HTR-8/SVneo (cell line): ENCODE measurements at places on chromosomes 3 and 15.

DNA sequence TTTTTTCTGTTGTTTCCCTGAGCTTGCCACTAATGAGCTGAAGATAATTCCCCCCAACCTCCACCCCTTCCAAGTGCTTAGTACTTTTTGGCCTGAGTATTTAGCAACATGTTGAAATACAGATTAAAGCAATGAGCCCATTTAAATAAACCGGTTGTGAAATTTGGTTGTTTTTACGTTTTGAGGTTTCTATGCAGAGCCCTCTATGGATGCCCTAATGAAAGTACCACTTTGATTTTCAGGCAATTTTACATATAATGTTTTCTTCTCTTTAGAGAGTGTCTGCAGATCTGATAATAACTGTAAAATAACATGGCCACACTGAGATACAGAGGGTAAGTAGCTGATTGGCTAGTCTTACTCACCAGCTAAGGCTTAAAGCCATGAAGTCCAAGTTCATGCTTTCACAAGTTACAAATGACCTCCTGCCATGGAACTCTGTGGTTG, 139.4 kb upstream of the SLC7A14 start:
- DNase-seq, result no peak

GRCh38 chr3:134078169-134078831, 48.6 kb upstream of the SLCO2A1 start:
- no peak for DNase-seq

- no peak for DNase-seq
Measured at GRCh38 chr15:32656091-32656490, 14.6 kb downstream of the SCG5 start.

DNA sequence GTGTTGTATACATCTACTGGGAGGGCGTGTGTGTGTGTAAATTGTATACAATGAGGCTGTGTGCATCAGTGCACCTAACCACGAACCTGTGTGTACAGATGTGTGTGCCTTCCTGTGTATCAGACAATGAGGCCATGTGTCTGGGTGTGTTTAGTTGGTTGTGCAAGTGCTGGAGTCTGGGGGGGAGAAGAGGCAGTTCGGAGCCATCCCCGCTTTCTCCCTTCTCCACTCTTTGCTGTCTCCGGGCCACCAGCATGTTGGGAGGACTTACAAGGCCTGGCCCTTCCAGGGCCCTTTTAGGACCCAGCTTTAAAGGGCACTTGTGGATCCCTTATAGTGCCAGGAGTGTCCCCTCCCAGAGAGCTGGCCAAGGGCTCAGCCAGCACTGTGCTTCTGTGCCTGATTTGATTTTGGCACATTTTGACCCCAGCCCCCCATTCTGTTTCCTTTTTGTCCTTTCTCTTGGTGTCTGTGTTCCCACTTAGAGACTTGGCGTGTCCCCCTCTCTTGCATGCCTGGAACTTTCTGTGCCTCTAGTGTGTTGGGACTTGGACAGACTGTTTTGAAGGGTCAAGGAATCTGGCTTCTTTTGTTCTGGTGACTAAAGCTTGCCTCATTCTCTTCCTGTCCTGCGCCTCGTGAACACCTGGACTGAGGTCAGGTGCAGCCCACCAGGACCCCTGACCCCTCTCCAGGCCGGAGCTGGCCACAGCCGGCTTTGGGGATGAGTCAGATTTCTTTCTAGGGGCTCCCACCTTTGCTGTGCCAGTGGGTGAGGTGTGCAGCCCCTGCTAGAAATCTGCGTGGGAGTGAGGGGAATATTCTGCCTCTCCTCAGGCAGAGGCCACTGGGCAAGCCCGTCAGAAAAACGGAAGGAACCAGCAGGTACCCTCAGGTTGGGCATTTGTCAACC, 1.5 kb downstream of the CTDSPL start:
- no peak for DNase-seq

GRCh38 chr3:37198996-37199395, 24.6 kb upstream of the LRRFIP2 start:
- DNase-seq, result no peak

DNA sequence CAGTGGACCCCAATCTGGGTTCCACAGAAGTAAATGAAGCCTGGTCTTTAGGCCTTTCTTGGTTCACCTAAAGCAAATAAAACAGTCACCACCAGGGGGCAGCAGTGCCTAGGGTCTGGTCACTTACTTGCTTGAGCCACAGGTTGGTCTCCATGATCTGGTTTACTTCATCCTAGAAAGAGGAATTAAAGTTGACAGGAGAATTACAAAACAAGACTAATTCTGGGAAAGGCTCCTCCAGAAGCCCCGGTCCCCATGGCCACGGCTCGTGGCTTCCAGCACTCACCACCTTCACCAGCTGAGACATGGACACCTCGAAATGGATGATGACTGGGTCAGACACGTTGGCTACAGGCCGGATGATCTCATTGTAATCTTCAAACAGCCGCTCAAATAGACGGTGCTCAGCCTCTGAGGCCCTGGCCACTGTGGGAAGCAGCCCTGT, 2.3 kb downstream of the CHRNA3 start:
- peak; percentile 87 for DNase-seq

DNA sequence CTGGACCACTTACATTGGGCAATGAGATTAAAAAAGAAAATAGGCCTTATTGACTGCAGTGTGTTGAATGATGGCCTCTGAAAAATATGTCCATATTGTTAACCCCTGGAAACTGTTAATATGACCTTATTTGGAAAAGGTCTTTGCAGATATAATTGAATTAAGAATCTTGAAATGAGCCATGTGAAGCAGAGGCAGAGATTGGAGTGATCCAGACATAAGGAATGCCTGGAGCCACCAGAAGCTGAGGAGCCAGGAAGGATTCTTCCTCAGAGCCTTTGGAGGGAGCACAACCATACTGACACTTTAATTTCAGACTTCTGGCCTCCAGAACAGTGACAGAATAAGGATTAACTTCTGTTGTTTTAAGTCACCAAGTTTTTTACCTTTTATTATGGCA, 510.4 kb upstream of the AGTR1 start:
- DNase-seq, result no peak

GRCh38 chr15:25682340-25682739, 180.8 kb downstream of the ATP10A start:
- DNase-seq, result no peak

- no peak for DNase-seq
Measured at GRCh38 chr15:43859546-43859945, 32.7 kb downstream of the WDR76 start.

DNA sequence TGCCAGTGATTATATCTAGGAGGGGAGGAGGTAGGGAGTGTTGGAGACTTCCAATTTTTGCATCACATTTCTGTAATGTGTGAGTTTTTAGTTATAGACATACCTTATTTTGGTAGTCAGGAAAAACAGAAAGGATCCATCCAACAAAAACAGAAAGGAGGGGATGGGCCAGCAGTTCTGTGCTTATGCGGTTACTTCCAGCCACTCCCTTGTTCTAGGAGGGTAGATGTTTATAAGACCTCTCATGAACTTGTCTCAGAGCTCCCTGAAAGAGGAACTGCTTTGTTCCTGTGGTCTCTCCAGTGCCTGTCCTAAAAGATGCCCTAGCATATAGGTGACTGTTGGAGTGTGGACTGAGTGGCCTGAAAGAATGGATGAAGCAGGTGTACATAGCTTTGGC, 323.3 kb downstream of the CACNA2D3 start:
- DNase-seq, result no peak

- DNase-seq, result no peak
Measured at GRCh38 chr3:10440684-10441083, 64.7 kb downstream of the ATP2B2 start.

DNA sequence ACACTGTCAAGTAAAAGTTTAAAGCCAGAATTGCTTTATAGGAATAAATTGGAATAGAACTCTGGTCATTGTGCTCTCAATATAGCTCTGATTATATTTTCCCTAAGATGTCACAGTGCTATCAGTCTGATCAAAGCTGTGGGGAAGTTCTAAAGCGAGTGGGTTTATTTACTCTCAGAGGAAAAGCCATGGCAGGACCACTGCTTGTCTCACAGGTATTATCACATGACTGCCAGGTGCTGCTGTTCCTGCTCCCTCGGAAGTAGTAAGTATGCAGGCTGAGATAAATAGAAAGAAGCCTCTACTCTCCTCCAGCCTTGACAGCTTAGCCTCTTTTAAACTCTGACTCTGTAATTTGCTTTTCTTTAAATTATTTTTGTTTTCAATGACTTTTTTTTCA, 49.1 kb upstream of the UTS2B start:
- no peak for DNase-seq

GRCh38 chr3:197038679-197039462, 9.3 kb upstream of the MELTF start:
- DNase-seq, result no peak

DNA sequence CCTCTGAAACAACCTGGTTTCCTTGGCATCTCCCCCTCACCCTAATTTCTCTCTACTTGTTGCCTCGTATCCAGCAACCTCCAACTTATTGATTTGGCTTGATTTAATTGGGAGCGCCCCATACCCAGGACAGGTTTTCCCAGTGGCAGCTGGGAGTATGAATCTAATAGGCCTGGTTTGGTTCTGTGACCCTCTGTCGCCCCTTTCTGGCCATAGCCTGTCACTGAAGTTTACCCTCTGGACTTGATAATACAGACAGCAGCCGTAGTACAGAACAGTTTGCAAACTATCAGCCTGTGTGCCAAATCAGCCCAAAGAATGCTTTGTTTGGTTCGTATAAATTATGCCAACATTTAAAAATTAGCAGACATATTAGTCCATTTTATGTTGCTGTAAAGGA, 525.1 kb upstream of the GOLIM4 start:
- DNase-seq, result peak; percentile 8

GRCh38 chr3:180036092-180036670, 556 bp downstream of the PEX5L start:
- no peak for DNase-seq

GRCh38 chr3:128385080-128385832, 81.4 kb downstream of the DNAJB8 start:
- DNase-seq, result peak; percentile 36

DNA sequence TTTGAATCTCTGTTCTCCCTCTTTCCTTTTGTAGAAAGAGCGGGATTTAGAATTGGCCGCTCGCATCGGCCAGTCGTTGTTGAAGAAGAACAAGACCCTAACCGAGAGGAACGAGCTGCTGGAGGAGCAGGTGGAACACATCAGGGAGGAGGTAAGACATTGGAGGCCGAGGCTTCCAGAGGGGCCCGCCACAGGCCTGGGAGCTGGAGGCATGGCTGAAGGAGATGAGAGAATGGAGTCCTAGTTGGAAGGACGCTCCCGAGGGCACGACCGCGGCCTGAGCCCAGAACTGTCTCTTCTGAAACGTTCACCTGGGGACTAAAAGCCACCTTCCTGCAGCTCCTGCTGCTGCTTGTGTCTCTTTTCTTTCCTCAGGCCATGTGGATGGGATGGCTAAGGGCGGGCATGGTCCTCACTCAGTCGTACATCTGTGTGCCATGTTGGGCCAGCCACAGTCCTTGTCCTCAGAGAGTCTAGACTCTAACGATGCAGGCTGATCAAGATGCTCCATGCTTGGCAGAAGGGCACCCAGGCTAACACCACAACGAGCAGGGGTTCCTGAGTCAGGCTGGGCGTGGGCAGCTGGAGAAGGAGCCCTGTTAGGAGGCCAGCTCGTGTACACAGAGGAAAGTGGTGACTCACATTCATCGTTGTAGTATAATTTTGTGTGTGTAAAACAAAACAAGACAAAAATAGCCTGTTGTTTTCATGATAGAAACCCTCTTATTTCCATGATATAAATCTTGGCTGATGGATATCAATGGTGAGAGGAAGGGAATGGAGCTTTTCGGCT, 81.1 kb downstream of the CCK start:
- no peak for DNase-seq

DNA sequence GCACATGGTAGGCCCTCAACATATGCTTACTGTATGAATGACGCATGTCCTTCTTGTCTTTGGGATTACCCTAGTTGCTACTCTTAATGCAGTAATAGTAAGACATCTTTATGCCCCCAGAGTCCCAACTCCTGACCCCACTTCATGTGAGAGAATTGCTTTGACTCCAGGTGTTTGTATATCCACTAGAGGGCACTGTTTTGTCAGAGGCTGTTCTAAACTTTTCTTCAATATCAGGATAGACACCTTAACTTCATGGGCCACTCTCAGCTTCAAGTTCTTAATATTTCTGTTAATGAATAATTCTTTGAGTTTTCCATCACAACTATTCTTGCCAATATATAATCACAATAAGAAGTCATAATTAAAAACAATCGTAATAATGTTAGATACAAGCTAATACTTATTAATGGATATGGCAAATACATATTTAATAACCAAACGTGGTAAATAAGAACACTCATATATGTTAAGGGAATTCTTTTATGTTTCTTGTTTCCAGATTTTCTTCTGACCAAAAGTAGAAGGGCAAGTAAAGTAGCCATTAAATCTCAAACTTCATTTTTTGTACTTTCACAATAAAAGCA, 337.2 kb upstream of the DNAJC19 start:
- peak; percentile 3 for DNase-seq

DNA sequence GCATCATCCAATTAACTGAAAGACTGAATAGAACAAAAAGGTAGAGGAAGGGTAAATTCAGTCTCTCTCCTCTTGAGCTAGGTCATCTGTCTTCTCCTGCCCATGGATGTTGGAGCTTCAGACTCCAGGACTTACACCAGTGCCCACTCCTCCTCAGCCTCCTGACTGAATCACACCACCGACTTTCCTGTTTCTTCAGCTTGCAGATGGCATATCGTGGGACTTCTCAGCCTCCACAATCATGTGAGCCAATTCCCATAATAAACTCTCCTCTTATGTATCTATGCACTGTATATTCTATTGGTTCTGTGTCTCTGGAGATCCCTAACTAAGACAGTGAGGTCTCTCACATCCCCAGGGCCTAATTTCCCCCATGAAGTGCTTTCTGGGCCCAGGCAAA, 140.4 kb downstream of the CD47 start:
- DNase-seq, result no peak

GRCh38 chr3:10674578-10674977, 141.4 kb upstream of the SLC6A11 start:
- no peak for DNase-seq

DNA sequence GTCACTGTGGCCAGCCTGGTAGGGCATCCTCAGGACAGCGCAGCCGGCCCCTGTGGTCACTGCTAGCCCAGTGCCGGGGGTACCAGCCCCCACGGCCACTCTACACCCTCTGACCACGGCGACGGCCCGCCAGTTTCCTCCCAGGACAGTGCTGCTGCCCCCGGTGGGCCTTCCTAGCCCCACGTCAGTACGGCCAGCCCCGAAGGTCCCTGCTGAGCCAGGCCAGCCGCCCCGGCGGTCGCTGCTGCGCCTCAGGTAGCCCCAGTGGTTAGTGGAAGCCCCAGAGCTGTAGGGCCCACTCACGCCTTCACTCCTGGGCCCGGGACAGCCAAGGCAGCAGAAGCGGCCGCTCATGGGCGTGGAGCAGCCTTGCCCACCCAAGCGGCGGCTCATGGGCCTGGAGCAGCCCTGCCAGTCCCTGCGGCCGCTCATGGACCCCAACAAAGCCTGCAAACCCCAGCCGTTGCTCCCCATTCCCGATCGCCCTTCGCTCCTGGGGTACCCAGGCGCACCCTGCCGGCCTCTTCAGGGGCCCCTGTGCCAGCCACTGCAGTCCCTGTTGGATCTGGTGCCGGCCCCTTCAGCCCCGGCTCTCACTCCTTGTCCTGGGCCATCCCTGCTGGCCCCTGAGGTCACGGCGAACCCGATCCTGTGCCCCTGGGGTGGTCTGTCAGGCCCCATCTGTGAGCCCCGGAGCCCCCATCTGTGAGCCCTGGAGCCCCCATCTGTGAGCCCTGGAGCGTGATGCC, 9.5 kb upstream of the ROPN1B start:
- DNase-seq, result no peak

GRCh38 chr3:44969828-44970179, 6.2 kb downstream of the ZDHHC3 start:
- DNase-seq, result no peak

- DNase-seq, result no peak
Measured at GRCh38 chr3:177085794-177086193, 111.5 kb downstream of the TBL1XR1 start.

- no peak for DNase-seq
Measured at GRCh38 chr3:187014417-187014864, 84.1 kb downstream of the ST6GAL1 start.
